Activated CD4-positive, alpha-beta T cell treated with anti-CD3 and anti-CD28 coated beads, Interleukin-2, Interleukin-4, amounts not matched to agents 100 ng/mL and 50 ng/mL, durations not matched to agents 16 hours and 8 hours (primary cell): ENCODE measurements at places on chromosomes 16 and 17.

GRCh38 chr17:59762049-59762823, 54.8 kb downstream of the VMP1 start:
- peak; percentile 81 for DNase-seq

- DNase-seq, result no peak
Measured at GRCh38 chr17:45681706-45682105, 102.4 kb upstream of the CRHR1 start.

DNA sequence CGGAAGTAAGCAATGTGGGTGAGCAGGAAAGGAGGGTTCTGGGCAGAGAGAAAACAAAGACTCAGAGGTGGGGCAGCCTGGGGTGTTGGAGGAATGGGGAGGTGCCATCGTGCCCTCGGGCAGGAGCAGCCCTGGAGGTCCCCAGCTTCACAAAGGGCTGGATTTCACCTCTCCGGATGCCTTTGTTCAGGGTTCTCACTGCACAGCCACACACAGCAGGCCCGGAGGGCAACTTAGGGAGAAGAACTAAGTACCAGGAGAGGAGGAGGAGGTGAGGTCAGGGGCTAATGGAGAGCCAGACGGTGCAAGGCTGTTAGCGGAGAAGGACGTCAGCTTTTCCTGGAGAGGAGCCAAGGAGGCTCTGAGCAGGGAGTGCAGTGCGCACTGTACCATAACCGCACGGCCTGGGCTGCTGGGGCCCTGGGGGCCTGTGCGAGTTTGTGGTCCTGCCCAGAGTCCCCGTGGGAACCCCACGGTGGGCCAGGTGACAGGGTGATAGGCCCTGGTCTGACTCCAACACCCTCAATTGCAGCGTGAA, 9.3 kb downstream of the ARRB2 start:
- DNase-seq, result no peak

DNA sequence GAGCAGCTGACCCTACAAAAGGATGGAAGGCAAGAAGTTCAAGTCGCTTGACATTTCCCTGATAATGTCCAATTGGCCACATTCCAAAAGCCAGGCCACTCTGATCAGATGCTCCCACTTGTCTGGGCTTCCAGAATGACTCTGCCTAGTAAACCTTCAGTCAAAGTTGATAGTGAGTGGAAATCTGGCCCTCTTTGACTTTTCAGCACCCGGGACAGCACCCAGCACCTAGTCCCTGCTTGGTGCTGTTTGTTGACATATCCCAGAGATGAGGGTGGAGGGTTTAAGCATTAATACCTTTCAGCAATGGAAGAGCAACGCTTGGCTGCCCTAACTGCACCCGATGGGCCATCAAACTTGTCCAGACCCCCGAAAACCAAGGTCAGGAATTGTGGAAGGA, 131.3 kb downstream of the AIPL1 start:
- DNase-seq, result peak; percentile 4

DNA sequence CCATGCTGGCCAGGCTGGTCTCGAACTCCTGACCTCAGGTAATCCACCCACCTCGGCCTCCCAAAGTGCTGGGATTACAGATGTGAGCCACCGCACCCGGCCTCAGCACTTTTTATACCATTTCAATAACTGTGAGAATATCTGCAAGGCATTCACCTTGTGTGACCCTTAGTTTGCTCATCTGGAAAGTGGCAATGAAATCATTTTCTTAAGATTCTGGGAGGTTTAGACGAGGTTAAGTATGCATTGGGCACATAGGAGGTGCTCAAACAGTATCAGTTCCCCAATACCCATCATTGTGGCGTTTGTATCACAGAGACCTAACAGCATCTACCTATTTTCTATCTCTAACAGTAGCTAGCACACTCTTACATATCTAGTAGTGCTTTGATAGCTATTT, 481.9 kb upstream of the ERCC4 start:
- no peak for DNase-seq

DNA sequence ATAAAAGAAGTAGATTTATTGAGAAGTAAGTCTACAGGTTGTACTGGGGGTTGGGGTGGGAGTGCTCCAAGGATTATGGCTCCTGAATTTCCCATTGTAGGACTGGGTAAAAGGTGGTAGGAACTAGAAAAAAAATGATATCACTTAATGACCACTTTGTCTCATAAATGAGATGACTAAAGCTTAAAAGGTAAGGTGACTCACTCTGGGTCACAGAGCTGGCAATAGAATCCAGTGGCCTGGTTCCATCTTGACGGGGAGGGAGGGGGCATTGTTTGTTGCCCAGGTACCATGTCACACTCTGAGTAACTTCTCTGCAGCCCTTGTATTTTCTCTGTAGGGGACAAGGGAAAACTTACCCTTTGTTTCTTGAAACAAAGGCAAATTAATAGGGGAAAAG, 126.1 kb downstream of the PITPNC1 start:
- no peak for DNase-seq

GRCh38 chr17:57350266-57350665, 93.9 kb downstream of the MSI2 start:
- DNase-seq, result no peak
